ENCODE measurements at places on chromosomes 12 and 14.

- peak; percentile 54 for DNase-seq
These were observed 10.3 kb downstream of the KRT85 start for GRCh38 chr12:52356762-52357580.

DNA sequence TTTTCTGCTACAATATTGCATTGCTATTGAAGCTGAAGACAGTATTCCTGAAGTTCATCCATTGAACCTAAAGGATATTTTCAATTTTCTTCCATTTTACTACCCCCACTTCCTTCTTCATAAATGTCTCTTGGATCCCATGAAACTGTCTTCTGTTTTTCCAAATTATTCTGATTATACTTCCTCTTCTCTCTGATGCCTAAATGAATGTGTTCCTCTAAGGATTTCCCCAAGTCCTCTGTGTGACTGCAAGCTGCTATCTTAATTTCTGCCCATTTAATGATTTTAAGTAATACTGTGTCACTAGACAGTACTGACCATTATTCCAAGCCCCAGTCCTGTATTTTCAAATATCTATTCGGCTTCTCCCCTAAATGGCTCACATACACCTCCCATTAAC lies 102.9 kb downstream of the TAOK3 start:
- DNase-seq = no peak

- no peak for DNase-seq
These were observed 34.4 kb upstream of the CIPC start for GRCh38 chr14:77063571-77064171.

DNA sequence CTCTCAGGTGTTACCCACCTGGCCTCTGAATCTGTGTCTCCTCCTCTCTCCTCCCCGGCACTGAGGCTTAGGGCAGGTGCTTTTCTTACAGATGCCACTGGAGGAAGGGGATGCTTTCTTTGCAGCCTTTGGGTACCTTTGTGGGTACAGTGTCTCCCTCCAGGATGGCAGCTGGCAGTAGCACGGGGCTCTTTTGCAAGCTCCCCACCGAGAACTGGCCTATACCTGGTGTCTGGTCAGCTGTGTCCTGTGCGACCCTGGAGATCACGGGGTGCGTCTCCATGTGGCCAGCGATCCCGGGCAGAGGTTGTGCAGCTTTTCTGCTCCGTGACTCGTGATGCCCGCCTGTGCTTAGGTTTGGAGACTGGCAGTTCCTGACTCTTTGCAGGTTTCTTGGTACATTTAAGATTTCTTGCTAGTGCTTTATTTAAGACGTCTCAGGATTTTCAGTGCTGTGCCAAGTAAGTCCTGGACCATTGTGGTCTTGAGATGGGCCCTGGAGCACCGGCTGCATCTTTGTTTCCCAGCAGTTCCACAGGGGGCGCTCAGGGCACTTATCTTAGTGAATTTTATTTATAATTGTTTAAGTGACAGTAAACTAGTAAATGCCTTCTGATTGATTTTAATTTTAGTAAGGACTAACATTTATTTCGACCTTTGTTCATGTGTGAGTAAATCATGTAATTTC lies 68.9 kb downstream of the DDX51 start:
- DNase-seq = peak; percentile 47

DNA sequence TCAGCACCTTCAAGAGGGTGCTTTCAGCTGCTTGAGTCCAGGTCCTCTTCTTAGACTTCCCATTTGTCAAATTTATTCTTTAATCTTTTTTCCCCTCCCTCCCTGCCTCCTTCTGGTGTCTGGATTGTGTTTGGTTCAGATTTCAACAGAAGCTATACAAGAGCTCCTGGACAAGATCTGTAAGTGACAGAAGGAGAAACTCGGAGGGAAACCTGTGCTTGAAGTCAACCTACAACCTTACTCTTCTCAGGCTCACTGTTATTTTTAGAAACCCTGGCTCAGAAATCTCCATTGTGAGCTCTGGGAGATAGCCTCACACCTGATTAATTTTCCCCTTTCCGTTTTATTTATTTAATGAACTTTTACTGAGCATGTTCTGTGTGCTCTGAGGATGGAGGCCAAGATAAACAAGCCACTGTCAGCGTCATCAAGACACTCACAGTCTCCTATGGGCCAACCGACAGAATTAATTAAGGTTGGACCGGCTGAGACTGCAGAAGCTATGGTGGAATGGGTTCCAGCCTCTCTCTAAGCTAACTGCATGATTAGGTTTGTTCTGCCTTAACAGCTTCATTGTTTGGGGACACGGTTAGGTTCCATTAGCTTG lies 13.5 kb downstream of the PDE1B start:
- DNase-seq = no peak

GRCh38 chr14:70366911-70367310 lies 7.4 kb upstream of the COX16 start:
- no peak for DNase-seq

- DNase-seq = no peak
These were observed 173.7 kb downstream of the SLC25A21 start for GRCh38 chr14:36998686-36999085.

- DNase-seq = no peak
These were observed 76.0 kb downstream of the CHGA start for GRCh38 chr14:92998946-92999345.

DNA sequence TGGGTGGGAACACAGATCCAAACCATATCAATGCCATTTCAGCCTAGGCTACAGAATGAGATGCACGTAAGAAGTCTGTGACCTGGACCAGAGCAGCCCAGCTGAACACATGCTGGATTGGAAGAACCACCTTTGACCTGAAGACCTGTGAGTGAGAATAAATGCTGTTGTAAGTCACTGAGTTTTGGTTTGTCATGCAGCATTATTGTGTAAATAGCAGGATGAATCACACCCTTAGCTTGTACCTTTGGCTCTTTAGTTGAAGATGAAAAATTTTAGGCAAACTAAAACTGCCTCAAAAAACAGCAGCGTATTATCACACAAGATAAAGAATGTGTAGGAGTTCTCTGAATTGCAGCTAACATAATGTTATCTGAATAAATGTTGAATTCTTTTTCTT lies 199.4 kb upstream of the LRIG3 start:
- DNase-seq = no peak

- peak; percentile 52 for DNase-seq
These were observed 30.3 kb downstream of the PIGH start for GRCh38 chr14:67569651-67570290.

GRCh38 chr12:13277293-13277692 lies 80.8 kb downstream of the EMP1 start:
- no peak for DNase-seq

DNA sequence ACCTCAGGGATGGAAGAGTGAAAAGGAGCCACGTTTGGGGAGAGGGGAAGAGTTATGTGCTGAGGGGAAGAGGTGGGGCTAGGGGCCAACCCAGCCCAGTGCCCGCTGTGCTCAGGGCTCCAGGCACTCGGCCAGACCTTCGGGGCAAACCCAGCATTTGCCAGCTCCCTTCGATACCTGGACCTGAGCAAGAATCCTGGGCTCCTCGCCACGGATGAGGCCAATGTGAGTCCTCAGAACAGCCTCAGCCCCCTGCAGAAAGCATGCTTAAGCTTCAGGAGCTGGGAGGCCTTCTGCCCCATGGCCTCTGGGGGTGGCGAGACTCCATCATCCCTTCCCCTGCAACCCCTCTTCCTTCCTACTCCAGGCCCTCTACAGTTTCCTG lies 5.0 kb downstream of the CARMIL3 start:
- no peak for DNase-seq

DNA sequence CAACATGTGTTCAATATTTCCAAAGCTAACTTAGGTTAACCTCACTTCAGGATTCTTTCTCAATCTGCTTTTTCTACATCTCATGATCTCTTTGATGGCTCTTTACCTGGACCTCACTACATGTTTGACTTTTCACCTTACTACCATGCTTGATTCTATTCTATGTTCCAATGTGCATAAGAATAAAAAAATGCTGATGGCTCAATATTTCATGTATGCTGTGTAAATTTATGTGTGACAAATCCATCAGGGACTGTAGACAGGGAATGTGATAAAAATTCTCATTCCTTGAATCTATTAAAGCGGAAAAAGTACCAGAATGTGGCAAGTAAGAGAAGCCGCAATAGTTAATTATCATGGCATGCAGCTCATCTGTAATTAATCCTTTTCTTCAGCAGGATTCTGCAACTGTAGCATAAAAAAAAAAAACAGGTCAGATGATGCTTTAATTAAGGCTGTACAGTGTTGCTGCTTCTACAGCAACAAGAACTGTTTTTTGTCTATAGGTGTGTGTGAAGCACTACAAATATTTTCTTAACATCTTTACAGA lies 276.9 kb upstream of the PRKD1 start:
- no peak for DNase-seq

GRCh38 chr14:42001431-42001830 lies 394.8 kb downstream of the LRFN5 start:
- DNase-seq = no peak

DNA sequence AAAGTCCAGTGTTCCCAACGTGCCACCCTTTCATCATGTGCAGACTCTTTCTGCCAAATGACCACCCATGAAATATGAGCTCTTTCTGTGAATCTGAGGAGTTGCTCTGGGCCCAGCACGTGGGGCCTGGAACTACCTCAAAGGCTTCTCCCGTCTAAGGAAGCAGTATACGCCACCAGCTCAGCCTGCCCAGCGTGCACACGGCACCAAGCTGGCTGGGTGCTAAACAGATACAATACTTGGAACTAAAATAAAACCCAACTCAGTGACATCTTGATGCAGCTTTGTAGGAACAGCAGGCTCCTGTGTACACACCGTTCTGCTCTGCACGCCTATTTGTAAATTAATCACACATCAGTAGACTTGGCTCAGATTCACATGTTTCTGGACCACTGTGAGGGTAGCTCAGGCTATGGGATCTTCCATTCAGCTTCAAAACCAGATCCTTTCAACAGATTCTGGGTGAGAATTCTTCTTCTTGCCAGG lies 74.8 kb downstream of the ARL6IP4 start:
- DNase-seq = no peak

GRCh38 chr12:118350908-118351559 lies 21.7 kb downstream of the TAOK3 start:
- DNase-seq = no peak

GRCh38 chr12:66482351-66483203 lies 180.3 kb downstream of the HELB start:
- no peak for DNase-seq

GRCh38 chr12:75960086-75960910 lies 71.3 kb downstream of the PHLDA1 start:
- no peak for DNase-seq

- no peak for DNase-seq
These were observed 4.0 kb downstream of the CD69 start for GRCh38 chr12:9756706-9757105.

DNA sequence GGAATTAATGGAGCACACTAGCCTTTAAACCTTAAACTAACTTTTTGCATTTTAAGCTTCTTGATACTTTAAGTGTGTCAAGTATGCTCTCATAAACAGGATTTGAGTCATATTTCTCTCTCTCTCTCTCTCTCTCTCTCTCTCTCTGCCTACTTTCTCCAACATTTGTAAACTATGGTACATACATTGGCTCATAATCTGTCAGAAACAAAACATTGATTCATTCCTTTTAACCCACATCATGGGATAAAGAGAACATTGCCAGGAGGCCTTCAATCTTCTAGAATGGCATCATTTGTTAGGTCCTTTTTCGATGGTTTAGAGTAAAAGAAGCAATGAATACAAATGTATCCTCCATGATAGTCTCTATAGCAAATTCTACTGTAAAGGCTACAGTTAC lies 81.6 kb upstream of the RERGL start:
- no peak for DNase-seq

DNA sequence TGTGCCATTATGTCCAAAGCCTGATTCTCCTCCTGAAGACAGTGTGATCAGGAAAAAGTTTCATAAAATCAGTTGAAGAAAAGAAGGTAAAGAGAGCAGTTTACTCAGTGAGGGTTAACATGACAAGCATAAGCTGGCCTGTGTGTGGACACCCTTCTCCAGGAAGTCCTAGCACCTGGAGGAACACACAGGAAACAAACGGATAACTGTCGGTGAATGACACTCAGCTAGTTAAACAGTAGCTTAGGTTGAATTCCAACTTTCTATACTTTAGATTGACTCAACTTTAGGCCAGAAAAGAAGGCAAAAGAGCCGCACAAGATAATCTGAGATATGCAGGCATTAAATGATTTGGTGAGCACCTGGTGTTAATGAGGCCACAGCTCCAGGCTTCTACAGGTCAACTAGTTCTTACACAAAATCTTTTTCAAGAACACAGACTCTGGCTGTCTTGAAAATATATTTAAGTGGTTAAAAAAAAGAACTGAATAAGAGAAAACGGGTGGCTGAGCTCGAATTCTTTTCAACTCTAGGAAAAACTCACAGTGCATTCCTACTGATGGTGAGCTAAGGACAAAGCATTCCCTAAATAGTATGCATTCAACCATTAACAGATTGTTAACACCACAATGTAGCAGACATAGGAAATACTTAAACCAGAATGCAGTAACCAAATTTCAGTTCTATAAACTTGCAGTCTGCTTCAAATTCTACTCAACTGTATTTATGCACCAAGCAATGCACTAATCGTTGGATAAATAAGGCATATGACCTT lies 56.9 kb upstream of the TSPAN8 start:
- no peak for DNase-seq

GRCh38 chr12:25412735-25413134 lies 140.3 kb downstream of the LMNTD1 start:
- DNase-seq = no peak

GRCh38 chr14:77023001-77023996 lies 5.2 kb downstream of the IRF2BPL start:
- peak; percentile 76 for DNase-seq

DNA sequence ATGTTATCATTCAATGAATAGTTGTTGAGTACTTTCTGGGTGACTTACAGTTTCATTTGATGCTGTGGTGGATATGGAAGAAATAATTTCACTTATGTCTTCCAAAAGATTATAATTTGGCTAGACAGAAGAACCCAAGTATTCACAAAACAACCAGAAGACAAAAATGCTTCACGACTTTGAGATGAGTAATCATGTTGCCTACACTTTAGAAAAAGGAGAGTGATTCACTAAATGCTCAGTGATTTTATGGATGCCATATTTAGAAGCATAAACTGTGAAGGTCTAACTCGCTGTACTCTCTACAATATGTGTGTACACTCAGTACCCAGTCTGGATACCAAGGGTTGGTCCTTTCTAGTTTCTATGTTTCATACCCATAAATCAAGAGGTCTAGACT lies 101.3 kb upstream of the E2F7 start:
- no peak for DNase-seq

GRCh38 chr14:76808011-76808410 lies 4.7 kb downstream of the ANGEL1 start:
- no peak for DNase-seq

GRCh38 chr14:34498684-34499412 lies 36.8 kb upstream of the SPTSSA start:
- DNase-seq = no peak

DNA sequence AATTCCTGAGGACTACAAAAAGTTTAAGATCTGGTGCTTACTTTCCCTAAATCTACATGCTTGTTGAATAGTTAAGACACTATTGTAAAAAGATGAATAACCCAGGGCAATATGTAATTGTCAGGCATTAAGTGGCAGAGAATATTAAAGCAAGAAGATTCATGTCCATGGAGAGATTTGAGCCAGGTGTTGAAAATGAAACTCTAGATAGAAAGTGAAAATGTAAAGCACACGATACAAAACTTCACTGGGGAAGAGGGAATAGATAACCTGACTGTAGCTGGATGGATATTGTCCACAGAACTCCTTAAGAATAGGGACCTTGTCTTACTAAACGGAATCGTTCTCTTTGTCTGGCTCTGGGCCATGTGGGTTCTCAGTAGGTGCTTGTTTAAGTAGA lies 5.0 kb downstream of the CAND1 start:
- no peak for DNase-seq

- DNase-seq = no peak
These were observed 1.5 kb upstream of the KRT7 start for GRCh38 chr12:52231305-52232202.
